ENCODE measurements at places on chromosomes 5 and 9. TPM values are rescaled to one million over a fixed set of nuclear protein-coding genes. Genes with fewer than 3 reads are reported as not detected.
A peak's percentile ranks its signal among the peaks of the same experiment; 100 is the strongest.

Gene PDZD2
- total RNA-seq = 105 TPM

- DNase-seq = no peak
Observed at GRCh38 chr9:71763832-71764231, 4.5 kb downstream of the CEMIP2 start.

DNA sequence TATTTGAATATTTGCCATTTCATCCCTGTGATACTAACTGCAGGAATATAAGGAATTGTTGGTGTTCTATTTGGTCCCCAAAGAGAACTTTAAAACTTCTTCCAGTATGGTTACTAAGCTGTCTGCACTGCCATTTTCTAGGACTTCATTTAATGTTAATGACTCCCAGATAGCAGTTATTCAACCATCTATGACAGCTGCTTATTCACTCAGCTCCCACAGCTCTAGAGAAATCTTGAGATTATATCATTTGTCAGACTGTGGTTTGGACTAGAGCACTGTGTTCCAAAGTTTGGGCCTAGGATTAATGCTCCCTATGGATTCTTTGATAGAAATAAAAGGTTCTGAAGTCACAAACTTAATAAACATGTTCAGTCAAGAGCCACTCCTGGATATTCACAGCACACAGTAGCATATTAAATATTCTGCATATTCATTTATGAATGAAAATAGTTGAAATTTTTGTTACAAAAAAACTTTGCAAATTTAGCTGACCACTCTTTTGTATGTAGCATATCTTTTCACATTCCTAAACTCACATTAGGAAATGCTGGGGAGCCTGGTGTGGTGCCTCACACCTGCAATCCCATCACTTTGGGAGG, 173.7 kb downstream of the NFIB start:
- no peak for DNase-seq

DNA sequence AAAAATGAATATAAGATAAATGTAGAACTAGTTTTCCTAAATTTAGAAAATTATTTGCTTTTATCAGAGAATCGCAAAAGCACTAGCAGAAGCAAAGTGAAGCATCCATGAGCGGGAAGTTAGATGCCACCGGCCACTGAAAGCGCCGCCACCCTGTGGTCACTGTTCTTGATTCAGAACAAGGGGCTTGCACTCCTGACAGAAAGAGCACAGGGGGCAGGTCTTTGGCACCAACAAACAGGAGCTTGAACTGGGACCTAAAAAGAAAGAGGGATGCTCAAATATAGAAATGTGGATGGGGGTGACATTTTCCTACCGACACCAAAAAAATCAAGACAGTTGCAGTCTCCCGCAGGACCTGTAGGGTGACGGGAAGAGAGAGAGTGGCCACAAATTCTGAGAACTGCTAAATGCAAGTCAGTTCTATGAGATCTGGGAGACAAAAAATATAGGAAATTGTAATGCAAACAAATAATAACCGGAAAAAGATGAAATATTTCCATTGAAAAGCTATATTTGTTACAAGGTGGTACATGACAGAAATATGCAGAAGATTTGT, 144.3 kb downstream of the CDH12 start:
- no peak for DNase-seq

- no peak for DNase-seq
Observed at GRCh38 chr9:23842565-23843129, 16.6 kb upstream of the ELAVL2 start.

DNA sequence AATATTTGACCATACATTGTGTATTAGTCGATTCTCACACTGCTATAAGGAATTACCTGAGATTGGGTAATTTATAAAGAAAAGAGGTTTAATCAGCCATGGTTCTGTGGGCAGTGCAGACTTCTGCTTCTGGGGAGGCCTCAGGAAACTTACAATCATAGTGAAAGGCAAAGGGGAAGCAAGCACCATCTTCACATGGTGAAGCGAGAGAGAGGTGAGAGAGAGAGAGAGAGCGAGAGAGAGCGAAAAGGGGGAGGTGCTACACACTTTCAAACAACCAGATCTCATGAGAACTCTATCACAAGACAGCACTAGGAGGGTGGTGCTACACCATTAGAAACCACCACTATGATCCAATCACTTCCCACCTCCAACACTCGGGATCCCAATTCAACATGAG, 4.1 kb upstream of the GRAMD2B start:
- DNase-seq = no peak

DNA sequence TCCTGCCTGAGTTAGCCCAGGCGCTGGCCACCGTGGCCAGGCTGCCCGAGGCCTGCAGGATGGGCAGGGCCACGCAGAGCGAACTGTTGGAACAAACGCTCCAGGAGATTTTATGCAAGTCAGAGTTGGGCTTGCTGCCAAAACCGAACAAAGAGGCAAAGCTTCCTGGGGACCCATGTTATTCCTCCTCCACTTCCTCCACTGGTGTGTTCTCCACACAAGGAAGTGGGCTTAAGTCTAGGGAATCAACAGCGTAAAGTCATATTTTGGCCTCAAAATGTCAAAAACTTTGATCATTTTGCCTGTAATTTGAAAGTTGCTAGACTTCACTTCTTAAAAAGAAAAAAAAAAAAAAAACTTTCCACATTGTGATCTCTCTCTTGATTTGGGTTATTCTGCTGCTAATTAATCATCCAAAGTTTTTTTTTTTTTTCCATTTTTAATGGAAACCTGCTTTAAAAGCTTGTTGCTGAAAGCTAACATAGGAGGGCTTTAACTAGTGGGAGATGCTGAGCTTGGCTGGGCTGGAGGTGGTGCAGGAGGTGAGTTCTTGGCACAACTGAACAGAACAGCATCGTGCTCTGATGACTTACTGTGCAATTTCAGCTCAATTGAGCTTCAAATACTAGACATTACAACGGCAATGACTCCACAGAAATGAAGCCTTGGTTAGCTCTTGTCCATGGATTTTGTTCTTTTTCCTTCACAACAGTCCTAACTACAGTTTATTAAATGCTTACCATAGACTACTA, 73.0 kb downstream of the PTPDC1 start:
- DNase-seq = peak; percentile 90

Gene PCDHGA6
- 10.3 TPM for total RNA-seq

- no peak for DNase-seq
Observed at GRCh38 chr5:115022303-115022702, 147.4 kb downstream of the TRIM36 start.

DNA sequence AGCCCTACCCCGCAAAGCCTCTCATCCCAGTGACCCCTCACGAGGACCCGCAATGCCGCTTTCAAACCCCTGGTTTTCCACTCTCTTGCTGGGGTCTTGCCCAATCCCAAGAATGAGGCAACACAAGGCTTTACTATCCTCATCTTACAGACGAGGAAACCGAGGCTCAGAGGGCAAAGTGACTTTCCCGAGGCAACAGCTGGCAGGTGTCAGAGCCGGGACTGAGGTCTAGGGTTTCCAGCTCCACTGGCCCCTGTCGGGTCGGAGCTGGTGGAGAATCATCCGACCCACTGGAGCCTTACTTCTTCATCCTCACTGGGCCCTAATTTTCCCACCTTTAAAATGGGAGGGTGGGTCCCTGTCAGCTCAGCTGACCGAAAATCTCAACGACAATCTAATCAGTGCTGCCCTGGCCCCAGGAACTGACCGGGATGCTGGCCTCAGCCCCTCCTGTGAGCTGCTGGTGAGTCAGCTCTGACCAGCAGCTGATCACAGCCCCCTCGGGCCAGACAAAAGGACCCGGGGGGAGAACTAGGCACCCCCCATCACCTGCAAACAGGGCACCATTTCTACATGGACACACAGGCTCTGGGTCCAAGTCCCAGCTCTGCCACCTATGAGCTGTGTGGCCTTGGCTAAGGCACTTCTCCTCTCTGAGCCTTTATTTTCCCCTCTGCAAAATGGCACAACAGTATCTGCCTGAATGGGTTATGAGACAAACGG, 72.7 kb upstream of the STXBP1 start:
- no peak for DNase-seq

DNA sequence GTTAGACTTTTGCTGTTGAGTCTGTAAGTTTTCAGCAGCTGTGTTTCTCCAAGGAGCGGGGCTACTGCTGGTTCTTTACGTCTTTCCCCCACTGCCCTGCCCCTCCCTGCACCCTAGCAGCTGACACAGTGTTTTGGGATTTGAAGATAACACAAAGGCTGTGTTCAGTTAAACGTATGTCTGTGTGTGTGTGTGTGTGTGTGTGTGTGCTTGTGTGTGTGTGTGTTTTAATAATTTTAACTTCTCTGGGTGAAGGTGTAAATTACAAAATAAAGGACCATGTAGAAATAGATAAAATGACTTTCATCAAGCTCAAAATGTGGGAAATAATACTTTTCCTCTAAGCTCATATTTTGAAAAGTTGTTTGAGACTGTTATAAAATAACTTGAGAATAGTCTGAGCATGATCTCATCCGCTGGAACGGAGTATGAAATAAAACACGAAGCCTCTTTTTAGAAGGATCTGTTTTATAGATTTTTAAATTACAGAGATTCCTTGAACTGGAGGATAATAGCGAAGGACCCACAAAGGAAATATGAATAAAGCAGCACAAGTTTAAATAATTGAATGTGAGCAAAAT, 10.9 kb downstream of the ABL1 start:
- no peak for DNase-seq

DNA sequence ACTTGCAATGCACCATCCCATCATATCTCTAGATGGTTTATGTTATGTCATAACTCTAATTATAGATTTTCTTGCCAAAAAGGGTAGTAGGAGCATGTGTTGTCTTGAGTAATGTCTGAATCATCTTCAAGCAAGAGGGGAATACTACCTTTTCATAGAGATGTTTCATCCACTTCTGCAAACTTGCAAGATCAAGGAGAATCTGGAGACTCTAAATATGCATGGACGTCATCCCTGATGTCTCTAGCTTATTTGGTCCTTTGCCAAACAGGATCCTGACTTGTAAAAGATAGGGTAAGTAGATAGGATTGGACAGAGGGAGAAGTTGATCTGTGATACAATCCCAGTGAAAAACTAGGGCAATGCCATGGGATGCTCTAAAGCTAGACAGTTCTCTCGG, 246.5 kb downstream of the DMRTA1 start:
- DNase-seq = no peak

GRCh38 chr5:91288118-91288916, 94.8 kb downstream of the ARRDC3 start:
- DNase-seq = no peak

Gene F12
- 0.49 TPM for total RNA-seq

Gene LRRC70
- total RNA-seq = 10.4 TPM

GRCh38 chr5:172437445-172438318, 16.6 kb downstream of the SH3PXD2B start:
- DNase-seq = peak; percentile 89

DNA sequence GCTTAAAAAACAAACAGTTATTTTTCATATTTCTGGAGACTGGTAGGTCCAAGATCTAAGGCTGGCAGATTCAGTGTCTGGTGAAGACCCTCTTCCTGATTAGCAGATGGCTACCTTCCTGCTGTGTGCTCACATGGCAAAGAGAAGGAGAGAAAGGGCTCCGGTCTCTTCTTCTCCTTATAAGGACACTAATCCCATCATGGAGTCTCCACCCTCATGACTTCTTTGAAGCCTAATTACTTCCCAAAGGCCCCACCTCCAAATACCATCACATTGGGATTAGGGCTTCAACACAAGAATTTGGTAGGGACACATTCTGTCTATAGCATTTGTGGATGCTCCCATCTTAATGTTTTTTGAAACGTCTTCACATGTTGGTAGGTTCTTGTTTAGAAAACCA, 391.1 kb downstream of the TMEM161B start:
- no peak for DNase-seq

- no peak for DNase-seq
Observed at GRCh38 chr9:84139296-84140070, 158.9 kb downstream of the RMI1 start.

GRCh38 chr9:96618209-96619123, 1.2 kb downstream of the CDC14B start:
- peak; percentile 61 for DNase-seq
